ENCODE measurements at places on chromosomes 16 and 17. TPM values are rescaled to one million over a fixed set of nuclear protein-coding genes. Genes with fewer than 3 reads are reported as not detected.

The HS3ST6 gene
- total RNA-seq: not detected

The PRKCB gene
- total RNA-seq: not detected

The NUPR1 gene
- 160 TPM for total RNA-seq

The FOXC2 gene
- 13.3 TPM for total RNA-seq

The SLFN12L gene
- 0.12 TPM for total RNA-seq

The TBX2 gene
- total RNA-seq: 2.9 TPM

The GEMIN4 gene
- total RNA-seq: 17.0 TPM

The CCL1 gene
- total RNA-seq: not detected

The ATPAF2 gene
- 17.0 TPM for total RNA-seq

DNA sequence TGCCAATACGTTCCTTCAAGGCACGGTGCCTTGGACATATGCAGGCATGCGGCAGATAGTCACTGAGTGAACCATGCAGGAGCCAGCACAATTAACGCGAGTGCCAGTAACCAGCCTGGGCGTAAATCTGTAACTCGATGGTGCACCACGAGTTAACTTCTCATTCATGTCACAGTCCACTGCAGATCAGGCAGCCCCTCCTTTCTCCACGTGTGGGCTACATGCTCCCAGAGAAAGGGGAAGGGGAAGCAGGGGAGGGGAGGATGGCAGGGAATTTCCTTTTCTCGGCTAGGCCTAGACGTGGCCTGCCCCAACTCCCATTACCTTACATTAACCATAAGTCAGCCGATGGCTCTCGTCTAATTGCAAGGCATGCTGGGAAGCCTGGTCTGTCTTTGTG, 287.9 kb downstream of the CPPED1 start:
- DNase-seq: no peak

DNA sequence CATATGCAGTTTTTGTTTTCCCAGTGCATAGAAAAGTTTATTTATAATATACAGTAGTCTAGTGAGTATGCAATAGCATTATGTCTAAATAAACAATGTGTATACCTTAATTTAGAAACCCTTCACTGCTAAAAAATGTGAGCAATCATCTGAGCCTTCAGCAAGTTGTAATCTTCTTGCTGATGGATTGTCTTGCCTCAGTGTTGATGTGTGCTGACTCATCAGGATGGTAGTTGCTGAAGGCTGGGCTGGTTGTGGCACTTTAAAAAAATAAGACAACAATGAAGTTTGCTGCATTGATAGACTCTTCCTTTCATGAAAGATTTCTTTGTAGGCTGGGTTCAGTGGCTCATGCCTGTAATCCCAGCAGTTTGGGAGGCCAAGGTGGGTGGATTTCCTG, 13.9 kb upstream of the CAPNS2 start:
- peak; percentile 86 for DNase-seq

- no peak for DNase-seq
Measured at GRCh38 chr17:35981908-35982330, 622 bp upstream of the CCL16 start.

DNA sequence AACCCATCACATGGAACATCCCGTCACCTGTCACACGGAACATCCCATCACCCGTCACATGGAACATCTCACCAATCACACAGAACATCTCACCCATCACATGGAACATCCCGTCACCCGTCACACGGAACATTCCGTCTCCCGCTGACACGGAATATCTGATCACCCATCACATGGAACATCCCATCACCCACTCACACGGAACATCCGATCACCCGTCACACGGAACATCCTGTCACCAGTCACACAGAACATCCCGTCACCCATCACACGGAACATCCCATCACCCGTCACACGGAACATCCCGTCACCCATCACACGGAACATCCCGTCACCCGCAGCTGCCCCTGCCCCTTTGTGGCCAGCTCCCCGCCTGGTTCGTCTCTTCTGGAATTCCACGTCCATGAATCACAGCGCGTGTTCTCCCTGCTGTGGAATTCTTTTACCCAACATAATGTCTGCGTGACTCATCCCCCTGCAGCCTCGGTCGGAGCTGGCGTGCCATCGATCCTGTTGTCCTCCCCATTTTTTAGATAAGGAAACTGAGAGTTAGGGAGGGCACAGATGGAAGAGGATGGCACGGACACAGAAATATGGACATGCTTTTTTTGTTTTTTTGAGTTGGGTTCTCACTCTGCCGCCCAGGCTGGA, 5.6 kb downstream of the CPNE7 start:
- DNase-seq: peak; percentile 67

- no peak for DNase-seq
Measured at GRCh38 chr17:78925234-78925633, at the start of gene TIMP2. Gene TIMP2, minus strand, starts transcription at chr17:78925387. Its CDS starts 299 bp downstream, at chr17:78925088.

- no peak for DNase-seq
Measured at GRCh38 chr17:66647391-66647983, 187.4 kb upstream of the CACNG5 start.

GRCh38 chr17:67276075-67276474, 31.1 kb upstream of the HELZ start:
- no peak for DNase-seq

- DNase-seq: peak; percentile 70
Measured at GRCh38 chr17:32813021-32813420, 63.9 kb downstream of the MYO1D start.

DNA sequence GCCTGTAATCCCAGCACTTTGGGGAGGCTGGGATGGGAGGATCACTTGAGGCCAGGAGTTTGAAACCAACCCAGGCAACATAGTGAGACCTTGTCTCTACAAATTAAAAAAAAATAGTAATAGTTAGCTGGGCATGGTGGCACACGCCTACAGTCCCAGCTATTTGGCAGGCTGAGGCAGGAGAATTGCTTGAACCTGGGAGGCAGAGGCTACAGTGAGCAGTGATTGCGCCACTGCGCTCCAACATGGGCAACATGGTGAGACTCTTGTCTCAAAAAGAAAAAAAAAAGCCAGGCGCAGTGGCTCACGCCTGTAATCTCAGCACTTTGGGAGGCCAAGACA, 56.9 kb upstream of the MRTFB start:
- DNase-seq: peak; percentile 57

GRCh38 chr17:10031606-10032005, 126.5 kb upstream of the RCVRN start:
- DNase-seq: no peak

DNA sequence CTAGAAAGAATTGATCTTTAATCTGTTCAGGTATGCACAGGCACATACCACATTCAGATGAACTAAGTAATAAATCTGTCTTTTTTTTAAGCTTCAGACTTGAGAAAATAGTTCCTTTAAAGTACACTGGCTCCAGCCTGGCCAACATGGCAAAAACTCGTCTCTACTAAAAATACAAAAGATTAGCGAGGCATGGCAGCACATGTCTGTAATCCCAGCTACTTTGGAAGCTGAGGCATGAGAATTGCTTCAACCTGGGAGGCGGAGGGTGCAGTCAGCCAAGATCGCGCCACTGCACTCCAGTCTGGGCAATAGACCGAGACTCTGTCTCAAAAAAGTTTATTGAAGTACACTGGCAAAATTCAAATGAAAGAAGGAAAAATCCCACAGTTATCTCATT, 111.0 kb upstream of the NETO2 start:
- DNase-seq: no peak

- peak; percentile 82 for DNase-seq
Measured at GRCh38 chr16:12507366-12507765, 296.3 kb downstream of the CPPED1 start.

DNA sequence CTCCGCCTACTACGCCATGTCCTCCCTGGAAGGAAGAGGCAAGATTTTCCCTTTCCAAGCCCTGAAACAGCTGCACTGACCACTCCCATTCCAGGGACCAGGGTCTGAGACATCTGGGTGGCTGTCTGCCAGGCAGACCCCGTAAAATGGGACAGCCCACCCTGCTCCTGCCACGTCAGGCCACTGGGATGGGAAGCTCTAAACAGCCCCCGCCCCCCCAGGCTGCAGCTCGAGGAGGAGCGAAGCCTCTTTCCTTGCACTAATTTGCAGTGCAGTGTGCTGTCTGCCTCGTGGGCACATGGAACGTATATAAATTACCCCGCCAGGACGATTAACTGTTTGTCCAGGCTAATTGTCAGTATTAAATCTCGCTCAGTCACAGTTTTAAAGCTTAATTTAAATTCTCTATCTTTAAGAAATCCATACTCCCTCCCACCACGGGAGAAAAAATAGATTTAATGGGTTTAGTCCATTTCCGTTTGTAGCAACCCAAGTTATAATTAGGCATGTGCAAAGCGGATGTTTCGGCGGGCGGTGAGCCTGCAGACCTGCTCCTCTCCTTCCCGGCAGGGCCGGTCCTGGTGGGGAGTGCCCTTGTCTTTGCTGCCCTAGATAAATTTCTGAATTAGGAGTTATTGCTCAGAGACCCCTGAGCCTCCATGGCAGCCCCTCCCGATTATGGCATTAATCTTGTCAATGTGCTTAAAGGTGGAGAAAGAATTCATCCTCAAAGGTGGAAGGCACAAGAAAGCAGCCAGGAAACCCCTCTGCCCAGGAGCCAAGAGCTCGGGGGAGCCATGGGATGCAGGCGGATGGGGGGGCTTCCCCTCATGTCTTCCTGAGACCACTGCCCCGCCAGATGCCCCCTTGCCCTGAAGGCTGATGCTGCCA, 268.0 kb upstream of the TNRC6C start:
- no peak for DNase-seq

DNA sequence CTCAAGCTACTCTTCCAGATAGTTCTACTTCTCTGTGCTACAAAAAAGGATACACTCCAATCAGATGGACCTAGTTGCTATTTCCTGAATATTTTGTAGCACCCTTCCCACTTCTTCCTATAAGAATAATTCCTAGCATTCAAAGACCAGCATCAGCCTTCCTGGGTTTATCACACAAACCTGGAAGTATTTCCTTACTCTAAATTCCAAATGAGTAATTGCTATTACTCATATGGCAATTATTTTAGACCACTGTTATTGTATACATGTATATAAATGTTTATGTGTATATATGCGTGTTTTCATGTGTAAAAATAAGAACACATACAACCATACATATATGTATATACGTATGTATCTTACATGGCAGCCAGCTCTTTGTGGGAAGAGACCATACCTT, 130.6 kb downstream of the MYO1D start:
- no peak for DNase-seq

DNA sequence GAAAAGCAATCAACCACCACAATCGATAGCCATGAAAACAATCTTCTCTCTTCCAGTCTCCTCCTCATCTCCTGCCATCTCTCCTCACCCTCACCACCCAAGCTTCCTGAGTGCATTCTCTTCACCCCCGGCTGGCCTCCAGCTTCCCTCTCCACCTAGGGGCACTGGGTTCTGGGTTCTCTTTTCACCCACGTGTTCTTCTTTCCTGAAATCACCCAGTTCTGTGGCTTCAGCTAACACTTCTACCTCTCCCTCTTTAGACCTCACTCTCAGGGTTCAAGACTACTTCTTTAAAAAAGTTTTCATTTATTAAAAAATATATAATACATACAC, 8.2 kb downstream of the ITGAM start:
- DNase-seq: no peak

GRCh38 chr16:12009462-12009861, 32.9 kb downstream of the SNX29 start:
- DNase-seq: no peak

DNA sequence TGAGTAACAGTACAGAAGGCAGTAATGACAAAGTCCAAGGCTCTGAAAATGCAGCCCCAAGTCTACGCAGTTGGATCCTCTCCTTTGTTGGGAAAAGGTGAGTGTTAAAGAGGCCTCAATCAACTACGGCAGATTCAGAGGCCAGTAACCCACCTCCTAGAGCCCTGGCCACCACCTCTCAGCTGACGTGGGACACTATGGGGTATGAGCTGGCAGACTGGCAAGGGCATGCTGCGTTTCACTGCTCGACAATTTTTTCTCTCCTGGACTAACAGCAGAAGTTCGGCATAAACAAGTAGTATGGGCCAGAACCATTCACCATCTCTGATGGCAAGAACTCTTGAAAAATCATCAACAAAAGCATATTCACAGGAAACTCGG, 17.2 kb downstream of the NCBP3 start:
- no peak for DNase-seq

- DNase-seq: no peak
Measured at GRCh38 chr16:35637683-35638082, 2178.3 kb downstream of the TP53TG3F start.

- DNase-seq: peak; percentile 85
Measured at GRCh38 chr17:2025220-2025621, at the start of gene RTN4RL1. Gene RTN4RL1, minus strand, starts transcription at chr17:2025334. Its CDS starts 469 bp downstream, at chr17:2024865.

GRCh38 chr16:84042879-84043485, 387 bp upstream of the SLC38A8 start:
- DNase-seq: no peak

GRCh38 chr16:78838276-78838675, 738.8 kb downstream of the WWOX start:
- DNase-seq: no peak

DNA sequence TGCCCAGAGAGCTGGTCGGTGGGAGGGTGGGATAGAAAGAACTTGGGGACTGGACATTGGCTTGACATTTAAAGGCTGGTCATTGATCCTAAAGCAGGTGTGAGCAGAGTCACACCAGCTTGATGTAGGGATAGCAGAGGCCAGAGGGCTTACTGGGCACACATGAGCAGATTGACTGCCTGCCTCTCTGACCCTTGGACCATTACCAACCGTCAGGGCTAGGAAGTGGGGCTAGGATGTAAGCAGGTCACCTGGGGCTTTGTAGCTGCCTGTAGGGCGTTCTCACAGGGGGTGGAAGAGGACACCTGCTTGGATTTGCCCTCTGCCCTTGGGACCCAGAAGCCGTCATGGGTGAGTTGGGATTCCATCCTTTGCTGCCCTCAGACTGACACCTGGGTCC, 11.1 kb upstream of the SMPD3 start:
- no peak for DNase-seq

- no peak for DNase-seq
Measured at GRCh38 chr17:63497708-63498483, 21.0 kb downstream of the ACE start.

GRCh38 chr17:76088868-76089576, 10.0 kb downstream of the ZACN start:
- DNase-seq: no peak

GRCh38 chr17:81365148-81365600, 30.1 kb upstream of the BAHCC1 start:
- DNase-seq: peak; percentile 82

GRCh38 chr16:82042144-82042543, 7.1 kb downstream of the HSD17B2 start:
- DNase-seq: no peak

DNA sequence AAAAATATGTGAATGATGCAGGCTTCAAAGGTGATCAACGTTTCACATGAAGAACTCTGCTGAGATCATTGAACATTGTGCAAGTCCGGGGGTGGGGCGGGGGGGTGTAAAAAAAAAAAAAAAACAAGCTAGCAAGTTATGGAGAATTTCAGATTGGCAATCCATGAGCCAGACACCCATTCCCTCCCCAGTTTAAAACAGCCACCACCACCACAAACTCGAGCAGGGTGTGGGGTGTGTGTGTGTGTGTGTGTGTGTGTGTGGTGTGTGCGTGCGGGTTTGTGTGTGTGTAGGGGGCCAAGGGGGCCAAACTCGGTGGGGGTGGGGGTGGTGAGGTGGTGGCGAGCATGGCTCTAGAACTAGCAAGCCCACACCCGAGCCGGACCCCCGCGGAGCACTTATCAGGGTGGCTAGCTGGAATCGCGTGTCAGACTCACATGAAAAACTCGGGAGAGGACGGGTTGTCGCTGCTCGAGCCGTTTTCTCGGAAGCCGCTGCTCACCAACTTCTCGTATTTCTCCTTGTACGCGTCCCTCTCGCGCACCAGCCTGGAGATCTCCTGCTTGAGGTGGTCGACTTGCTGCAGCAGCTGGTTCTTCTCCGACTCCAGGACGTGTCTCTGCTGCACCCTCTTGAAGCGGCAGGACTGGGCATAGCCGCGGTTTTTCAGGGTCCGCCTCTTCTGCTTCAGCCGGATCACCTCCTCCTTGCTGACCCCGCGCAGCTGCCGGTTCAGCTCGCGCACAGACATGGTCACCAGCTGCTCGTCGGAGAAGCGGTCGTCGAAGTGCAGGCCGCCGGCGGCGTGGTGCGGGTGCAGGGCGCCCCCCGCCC, 2.0 kb downstream of the MAF start:
- DNase-seq: peak; percentile 64

All from mammary epithelial cell (primary cell).